ENCODE measurements at places on chromosomes 3 and 15. TPM values are rescaled to one million over a fixed set of nuclear protein-coding genes. Genes with fewer than 3 reads are reported as not detected.

DNA sequence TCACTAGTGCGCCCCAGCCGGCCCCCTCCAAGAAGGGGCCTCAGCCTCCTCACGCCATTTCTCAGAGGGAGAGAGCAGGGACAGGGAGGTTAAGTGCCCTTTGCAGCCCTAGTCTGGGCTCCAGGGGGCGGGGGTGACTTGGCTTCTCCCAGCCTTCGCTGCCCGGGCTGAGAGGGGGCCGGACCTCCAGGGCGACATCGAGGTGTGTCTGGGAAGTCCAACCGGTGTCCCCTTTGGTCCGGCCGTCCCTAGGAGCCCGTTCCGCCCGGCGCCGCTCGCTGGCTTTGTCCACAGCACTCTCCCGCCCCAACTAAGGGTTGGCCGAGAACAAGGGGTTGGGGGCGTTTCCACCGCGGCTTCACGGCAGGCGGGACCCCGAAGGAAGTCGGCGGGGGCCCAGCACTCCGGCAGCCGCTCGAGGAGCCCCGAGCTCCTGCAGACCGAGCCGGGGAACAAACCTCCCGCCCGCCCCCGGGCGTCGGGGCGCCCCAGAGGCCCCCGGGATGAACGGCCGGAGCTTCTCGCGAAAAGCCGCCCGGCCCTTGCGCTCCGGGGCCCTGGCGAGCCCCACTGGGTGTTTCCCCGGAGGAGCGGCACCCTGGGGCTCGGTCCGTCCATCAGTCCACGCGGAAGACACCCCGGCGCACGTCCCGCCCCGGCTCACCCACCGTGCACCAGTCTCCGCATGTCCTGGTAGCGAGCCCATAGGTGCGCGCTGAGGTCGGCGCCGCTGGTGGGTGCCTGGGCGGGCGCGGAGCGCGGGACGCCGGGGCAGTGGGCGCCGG, 627 bp downstream of the NT5DC2 start:
- H3K36me3 ChIP-seq = no peaks in the 10 kb centered on the region
- peak overlapping the region; percentile 84 for H3K27ac ChIP-seq
- H3K4me3 ChIP-seq = peak overlapping the region; percentile 50
- peak; percentile 52 for DNase-seq
- H3K4me1 ChIP-seq = peaks cover 65% of the 10 kb centered on the region

DNA sequence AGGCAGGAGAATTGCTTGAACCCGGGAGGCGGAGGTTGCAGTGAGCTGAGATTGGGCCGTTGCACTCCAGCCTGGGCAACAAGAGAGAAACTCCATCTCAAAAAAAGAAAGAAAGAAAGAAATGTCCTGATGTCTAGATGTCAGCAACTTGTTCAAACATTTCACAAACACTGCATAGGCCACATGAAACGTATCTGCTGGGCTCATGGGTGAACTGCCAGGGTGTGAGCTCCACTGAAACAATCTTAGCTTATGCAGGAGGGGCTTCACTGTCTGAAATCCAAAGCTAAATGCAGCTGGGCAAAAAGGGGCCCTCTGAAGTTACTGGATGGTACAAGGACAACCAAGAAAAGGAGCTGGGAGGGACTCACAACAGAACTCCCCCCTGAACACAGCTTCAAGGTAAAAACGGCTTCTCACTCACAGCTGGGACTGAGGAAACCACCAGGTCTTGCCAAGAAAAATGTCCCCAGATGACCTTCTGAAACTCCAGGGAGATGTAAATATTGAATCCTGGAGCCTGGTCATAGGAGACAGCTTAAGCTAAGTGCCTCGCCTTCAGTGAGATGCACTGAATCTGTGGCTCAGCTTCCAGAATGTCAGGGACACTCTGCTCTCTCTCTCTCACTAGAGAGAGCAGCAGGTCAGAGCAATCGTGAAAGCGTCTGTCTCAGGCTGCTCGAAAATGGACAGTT, 31.9 kb downstream of the SEC61A1 start:
- peak; percentile 73 for DNase-seq
- peak overlapping the region; percentile 72 for H3K27ac ChIP-seq

- H3K36me3 ChIP-seq = no peaks in the 10 kb centered on the region
- no peaks in the 10 kb centered on the region for H3K27me3 ChIP-seq
- H3K27ac ChIP-seq = no peak overlapping the region
- no peak for DNase-seq
- H3K4me3 ChIP-seq = no peak overlapping the region
These were observed 26.7 kb downstream of the CLK3 start for GRCh38 chr15:74642348-74642733.

Gene MAP2K1
- 45.0 TPM for total RNA-seq

Gene ITIH1
- not detected for total RNA-seq

- H3K4me3 ChIP-seq = no peak overlapping the region
- H3K27ac ChIP-seq = no peak overlapping the region
- DNase-seq = no peak
- H3K27me3 ChIP-seq = no peaks in the 10 kb centered on the region
These were observed 3.1 kb upstream of the FAM240A start for GRCh38 chr3:46609212-46609721.

DNA sequence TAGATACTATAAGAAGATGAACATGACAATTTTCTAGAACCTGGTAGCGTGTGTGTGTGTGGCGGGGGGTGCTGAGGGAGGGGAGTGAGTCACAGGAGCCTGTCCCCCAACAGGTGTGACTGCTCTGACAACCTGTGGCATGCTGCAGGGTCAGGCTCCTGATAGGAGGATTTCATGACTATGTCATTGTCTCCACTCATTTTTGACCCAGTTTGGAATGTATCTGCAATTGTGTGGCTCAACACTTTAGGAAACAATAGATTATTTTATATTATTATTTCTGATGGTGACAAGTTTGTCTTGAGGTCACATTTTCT, 9.3 kb upstream of the VILL start:
- H3K4me1 ChIP-seq = no peaks in the 10 kb centered on the region
- no peak overlapping the region for H3K27ac ChIP-seq
- no peaks in the 10 kb centered on the region for H3K36me3 ChIP-seq
- H3K4me3 ChIP-seq = no peak overlapping the region

Gene RPL15
- 2,308 TPM for total RNA-seq

DNA sequence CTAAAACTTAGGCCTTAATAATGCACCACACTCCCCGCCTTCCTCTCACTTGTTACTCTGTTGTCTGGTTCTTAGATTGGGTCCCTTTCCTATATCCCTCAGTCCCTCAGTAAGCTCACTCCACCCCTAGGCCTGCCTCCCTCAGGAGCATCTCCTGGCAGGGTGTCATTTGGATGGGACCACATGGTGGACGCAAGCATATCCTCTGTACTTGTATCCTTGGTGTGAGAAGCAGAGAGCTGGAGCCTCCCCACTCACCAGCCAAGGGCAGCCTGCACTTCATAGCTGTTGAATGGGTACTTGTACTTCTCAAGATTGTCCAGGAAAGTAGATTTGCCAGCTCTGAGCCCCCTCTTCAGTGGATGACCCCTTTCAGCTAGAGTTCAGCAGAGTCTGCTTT, 11.6 kb downstream of the SEC61A1 start:
- H3K4me1 ChIP-seq = peaks cover 10% of the 10 kb centered on the region
- DNase-seq = no peak
- no peak overlapping the region for H3K4me3 ChIP-seq

DNA sequence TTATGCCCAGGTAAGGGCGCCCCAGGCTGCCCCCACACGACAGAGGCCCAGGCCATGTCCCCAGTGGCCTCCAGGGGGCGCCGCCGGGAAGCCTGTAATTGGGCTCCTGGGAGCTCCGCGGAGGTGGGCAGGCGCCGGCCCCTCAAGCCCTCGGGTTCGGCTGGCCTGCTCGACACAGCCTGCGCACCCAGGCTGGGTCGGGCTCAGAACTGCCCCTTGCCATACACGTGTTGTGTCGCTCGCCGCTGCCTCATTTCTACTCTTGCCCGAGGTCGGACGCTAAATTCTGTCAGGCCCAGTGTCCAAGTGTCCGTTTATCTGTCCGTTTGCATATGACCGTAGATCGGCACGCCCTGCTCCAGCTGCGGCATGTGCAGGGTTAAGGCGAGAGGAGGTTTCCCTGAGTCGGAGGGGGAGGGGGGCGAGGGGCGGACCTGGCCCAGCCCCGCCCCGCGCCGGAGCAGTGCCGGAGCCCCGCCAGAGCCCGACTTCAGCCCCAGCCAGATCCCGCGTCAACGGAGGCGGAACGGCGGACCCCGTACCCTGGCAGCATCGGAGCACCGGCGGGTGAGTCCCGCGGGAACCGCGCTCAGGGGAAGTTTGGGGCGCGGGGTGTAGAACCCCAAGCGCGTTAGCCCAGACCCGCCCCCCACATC, at the start of gene KLHDC8B:
TSS of gene KLHDC8B (plus strand) at position 480 of the 656 bp plus-strand sequence. CDS start 1,172 bp downstream, outside the sequence.
- no peaks in the 10 kb centered on the region for H3K27me3 ChIP-seq
- H3K27ac ChIP-seq = peak within 1 kb of the TSS; percentile 89
- H3K4me1 ChIP-seq = peaks cover 44% of the 10 kb centered on the region
- DNase-seq = peak; percentile 91
- H3K4me3 ChIP-seq = peak within 1 kb of the TSS; percentile 63

DNA sequence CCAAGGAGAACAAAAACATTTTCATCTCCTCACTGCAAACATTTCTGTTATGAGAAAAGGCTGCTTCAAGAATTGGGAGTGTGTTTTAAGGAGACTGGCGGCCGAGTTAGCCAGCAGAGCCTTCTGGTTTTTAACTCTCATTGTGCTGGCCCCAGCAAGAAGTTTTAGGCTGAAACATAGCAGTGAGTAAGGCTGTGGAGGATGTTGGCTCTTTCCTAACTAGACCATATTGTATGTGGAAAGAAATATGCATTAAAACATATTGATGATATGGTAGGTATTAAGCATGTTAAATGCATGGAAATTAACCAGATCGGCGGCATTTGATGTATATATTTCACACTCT, 90.7 kb downstream of the TIGIT start:
- DNase-seq = no peak
- H3K27me3 ChIP-seq = no peaks in the 10 kb centered on the region
- H3K27ac ChIP-seq = peak overlapping the region; percentile 52
- H3K4me3 ChIP-seq = peak overlapping the region; percentile 44
- H3K4me1 ChIP-seq = peaks cover 35% of the 10 kb centered on the region

DNA sequence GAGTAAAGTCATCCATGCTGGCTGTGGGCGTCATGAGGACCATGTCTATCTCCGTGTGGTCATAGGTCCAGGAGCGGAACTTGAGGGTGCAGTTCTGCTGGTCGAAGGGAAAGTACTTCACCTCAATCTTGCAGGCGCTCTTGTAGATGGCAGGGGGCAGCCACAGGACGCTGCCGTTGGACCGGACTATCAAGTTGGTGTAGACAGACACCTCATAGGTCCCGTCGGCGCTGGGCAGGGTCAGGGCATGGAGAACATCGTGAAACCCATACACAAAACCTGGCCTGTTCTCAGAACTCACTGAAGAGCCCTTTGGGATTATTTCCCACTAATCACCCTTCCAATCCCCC, 8.9 kb upstream of the CHRNA3 start:
- H3K27ac ChIP-seq = no peak overlapping the region
- no peaks in the 10 kb centered on the region for H3K36me3 ChIP-seq
- no peaks in the 10 kb centered on the region for H3K4me1 ChIP-seq
- no peak for DNase-seq
- H3K4me3 ChIP-seq = no peak overlapping the region

Gene CLRN1
- 27.4 TPM for total RNA-seq

- no peak overlapping the region for H3K4me3 ChIP-seq
- H3K27me3 ChIP-seq = no peaks in the 10 kb centered on the region
- no peaks in the 10 kb centered on the region for H3K4me1 ChIP-seq
- no peaks in the 10 kb centered on the region for H3K36me3 ChIP-seq
These were observed 111.9 kb downstream of the SLC9A9 start for GRCh38 chr3:143736205-143736997.

- no peak for DNase-seq
- H3K36me3 ChIP-seq = no peaks in the 10 kb centered on the region
- no peak overlapping the region for H3K27ac ChIP-seq
- no peak overlapping the region for H3K4me3 ChIP-seq
These were observed 596.7 kb downstream of the PDCD6IP start for GRCh38 chr3:34394978-34395748.

DNA sequence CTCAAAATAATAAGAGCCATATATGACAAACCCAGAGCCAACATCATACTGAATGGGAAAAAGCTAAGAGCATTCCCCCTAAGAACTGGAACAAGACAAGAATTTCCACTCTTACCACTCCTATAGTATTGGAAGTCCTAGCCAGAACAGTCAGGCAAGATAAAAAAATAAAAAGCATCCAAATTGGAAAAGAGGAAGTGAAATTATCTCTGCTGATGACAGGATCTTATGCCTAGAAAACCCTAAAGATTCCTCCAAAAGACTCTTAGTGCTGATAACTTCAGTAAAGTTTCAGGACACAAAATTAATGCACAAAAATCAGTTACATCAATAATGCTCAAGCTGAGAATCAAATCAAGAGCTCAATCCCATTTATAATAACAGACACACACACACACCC, 45.9 kb upstream of the SLC2A2 start:
- H3K4me1 ChIP-seq = no peaks in the 10 kb centered on the region
- no peak overlapping the region for H3K4me3 ChIP-seq
- no peak overlapping the region for H3K27ac ChIP-seq
- no peaks in the 10 kb centered on the region for H3K36me3 ChIP-seq

GRCh38 chr15:63380151-63380807, 1.4 kb downstream of the CA12 start:
- no peak for DNase-seq
- H3K4me1 ChIP-seq = peaks cover 11% of the 10 kb centered on the region
- H3K36me3 ChIP-seq = no peaks in the 10 kb centered on the region

DNA sequence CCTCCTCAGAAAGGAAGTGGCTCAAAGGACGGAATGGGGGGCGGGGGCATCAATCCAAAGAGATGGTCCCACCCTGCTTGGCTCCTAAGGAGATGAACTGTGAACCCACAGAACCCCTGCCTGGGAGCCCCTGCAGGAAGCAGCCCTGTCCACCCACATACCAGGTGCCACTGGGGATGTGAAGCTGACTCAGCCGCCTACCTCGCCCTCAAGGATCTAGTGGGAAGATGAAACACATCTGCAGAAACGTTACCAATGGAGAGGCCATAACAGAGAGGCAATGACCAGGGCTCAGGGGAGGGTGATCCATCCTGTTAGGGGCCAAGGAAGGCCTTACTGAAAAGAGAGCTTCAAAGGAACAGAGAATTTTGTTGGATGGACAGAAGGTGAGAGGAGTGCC, 35.1 kb downstream of the EAF1 start:
- H3K27ac ChIP-seq = no peak overlapping the region
- no peak for DNase-seq
- H3K36me3 ChIP-seq = no peaks in the 10 kb centered on the region
- H3K4me1 ChIP-seq = no peaks in the 10 kb centered on the region
- no peaks in the 10 kb centered on the region for H3K27me3 ChIP-seq
- H3K4me3 ChIP-seq = no peak overlapping the region

GRCh38 chr15:62444104-62445022, 279.3 kb upstream of the C2CD4B start:
- no peaks in the 10 kb centered on the region for H3K36me3 ChIP-seq
- peaks cover 13% of the 10 kb centered on the region for H3K4me1 ChIP-seq
- H3K27me3 ChIP-seq = no peaks in the 10 kb centered on the region
- no peak overlapping the region for H3K27ac ChIP-seq
- DNase-seq = no peak
- no peak overlapping the region for H3K4me3 ChIP-seq

- H3K27ac ChIP-seq = no peak overlapping the region
- no peaks in the 10 kb centered on the region for H3K27me3 ChIP-seq
- no peaks in the 10 kb centered on the region for H3K36me3 ChIP-seq
These were observed 23.5 kb upstream of the TSC22D2 start for GRCh38 chr3:150384296-150385212.

- no peak for DNase-seq
- no peaks in the 10 kb centered on the region for H3K4me1 ChIP-seq
- no peaks in the 10 kb centered on the region for H3K36me3 ChIP-seq
- H3K4me3 ChIP-seq = no peak overlapping the region
- H3K27me3 ChIP-seq = no peaks in the 10 kb centered on the region
- no peak overlapping the region for H3K27ac ChIP-seq
These were observed 160.9 kb downstream of the IGF1R start for GRCh38 chr15:98809273-98809672.
